ENCODE measurements at places on chromosomes 5 and 9. TPM values are rescaled to one million over a fixed set of nuclear protein-coding genes. Genes with fewer than 3 reads are reported as not detected.

DNA sequence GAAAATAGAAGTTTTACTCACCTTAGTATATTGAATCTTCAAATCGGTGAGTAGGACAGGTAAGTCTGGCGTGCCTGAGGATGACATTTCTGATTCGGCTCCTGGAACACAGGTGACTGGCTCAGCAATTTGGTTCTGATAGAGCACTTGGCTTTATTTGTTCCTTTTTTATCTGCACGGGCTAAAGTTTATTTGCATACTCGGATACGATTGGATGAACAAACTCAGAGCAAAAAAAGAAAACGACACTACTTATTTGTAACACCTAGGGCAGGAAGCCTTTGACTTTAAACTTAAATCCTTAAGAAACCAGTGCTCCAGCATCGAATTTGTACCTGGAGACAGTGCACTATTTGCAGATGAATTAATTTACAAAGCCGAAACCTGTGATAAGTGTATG, at the start of gene ALDH1A1:
ALDH1A1 (minus strand) TSS at position 140 of the 400 bp plus-strand sequence; CDS start at position 87, 53 bp downstream.
- DNase-seq = peak; percentile 13

- peak; percentile 75 for DNase-seq
Measured at GRCh38 chr5:152560512-152561137, 155.5 kb upstream of the NMUR2 start.

- DNase-seq = no peak
Measured at GRCh38 chr5:51691538-51692079, 308.4 kb downstream of the ISL1 start.

DNA sequence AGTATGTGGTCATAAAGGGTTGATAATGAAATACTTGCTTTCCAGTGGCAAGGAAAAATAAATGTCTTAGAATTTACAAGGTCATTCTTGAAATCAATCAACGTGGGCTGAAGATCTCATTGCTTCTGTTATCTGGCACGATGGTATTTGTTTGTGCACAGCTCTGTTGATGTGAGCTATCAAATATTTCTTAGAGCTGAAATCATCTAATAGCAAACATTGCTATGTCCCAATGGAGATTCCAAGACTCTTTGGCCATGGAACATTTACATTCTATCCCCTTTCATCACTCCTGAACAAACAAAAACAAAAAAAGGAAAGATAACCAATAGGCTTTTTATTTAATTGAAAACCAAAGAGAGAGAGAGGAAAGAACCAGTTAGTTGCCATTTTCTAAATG, 111.5 kb upstream of the CCDC152 start:
- no peak for DNase-seq

- no peak for DNase-seq
Measured at GRCh38 chr5:109844695-109845094, 155.0 kb downstream of the MAN2A1 start.

GRCh38 chr9:98556511-98556910, 152.2 kb downstream of the GABBR2 start:
- no peak for DNase-seq

- DNase-seq = no peak
Measured at GRCh38 chr5:149550268-149550583, 1.0 kb downstream of the CSNK1A1 start.

DNA sequence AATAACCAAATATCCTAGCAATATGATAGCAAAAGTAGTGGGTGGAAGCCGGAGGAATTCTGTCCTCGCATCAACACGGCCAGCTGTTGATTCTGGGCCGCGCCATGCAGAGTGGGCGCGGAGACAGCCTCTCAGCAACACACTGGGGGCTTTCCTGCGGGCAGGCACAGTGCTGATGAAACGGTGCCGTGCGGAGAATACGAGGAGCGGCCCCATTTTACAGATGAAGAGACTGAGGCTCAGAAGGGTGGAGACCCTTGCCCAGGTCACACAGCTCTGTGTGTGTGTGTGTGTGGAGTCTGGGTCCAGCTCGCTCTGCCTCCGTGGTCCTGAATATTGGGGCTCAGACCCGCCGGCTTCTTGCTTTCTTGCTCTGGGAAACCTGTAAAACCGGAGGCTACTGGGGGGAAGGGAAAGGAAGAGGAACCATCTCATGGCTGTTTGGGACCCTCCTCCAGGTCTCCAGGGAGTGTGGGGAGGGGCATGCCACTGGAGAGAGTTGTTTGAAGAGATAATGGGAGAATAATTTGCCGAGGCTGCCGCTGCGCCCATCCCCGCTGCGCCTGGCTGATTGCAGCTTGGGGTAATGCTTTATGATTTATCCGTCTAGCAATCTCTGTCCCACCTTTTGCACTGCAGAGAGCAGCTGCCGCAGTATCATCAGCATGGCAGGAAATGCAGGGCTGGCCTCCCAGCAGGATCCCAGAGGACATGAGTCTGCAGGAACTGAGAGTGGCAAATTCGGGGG, 36.6 kb downstream of the NCS1 start:
- no peak for DNase-seq

GRCh38 chr9:92668746-92669526, 995 bp downstream of the IPPK start:
- peak; percentile 28 for DNase-seq

- DNase-seq = no peak
Measured at GRCh38 chr5:76230711-76231285, 147.6 kb downstream of the SV2C start.

DNA sequence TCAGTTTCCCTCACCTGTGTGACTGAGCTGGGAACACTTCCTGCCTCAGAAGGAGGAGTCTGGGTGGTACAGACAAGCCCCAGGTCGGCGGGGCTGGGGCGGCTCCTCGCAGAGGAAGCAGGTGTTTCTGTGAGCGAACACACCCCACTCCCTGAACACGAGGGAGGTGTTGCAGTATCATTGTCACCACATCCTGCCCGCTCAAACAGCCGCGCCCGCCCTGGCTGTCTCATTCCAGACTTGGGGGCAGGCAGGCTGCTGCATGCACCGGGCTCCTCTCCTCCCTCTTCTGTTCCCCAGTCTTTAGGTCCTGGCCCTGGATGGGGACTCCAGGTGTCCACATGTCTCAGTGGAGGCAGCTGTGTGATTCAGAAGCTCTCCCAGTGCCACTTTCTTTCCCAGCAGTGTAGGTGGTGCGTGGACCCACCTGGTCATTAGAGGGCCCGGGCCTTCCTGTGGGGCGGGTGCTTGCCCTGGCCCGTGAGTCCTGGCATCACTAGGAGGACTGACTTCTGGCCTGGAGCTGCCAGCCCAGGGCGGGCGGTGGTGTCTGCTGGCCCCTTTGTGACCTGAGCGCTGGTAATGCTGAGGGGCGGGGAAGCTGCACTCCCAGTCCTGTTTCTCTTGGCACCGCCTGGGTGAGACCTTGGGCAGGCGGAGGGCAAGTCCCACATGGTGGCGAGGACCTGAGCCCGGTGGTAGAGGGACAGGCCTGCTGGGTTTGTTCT, 18.3 kb upstream of the PHYHD1 start:
- peak; percentile 41 for DNase-seq

GRCh38 chr9:7403839-7404487, 395.6 kb downstream of the DMAC1 start:
- DNase-seq = no peak

CTSV gene
- total RNA-seq = 23.3 TPM

GPX3 gene
- not detected for total RNA-seq

PHF24 gene
- total RNA-seq = not detected

F2RL1 gene
- total RNA-seq = 122 TPM

TMEM252 gene
- not detected for total RNA-seq

LRRC26 gene
- total RNA-seq = 0.52 TPM

PLAA gene
- total RNA-seq = 28.1 TPM

HSPB3 gene
- not detected for total RNA-seq

NOXA1 gene
- total RNA-seq = 12.0 TPM

LCN6 gene
- not detected for total RNA-seq

Measured in Calu3 (cell line).